Natural killer cell (primary cell): ENCODE measurements at places on chromosomes 6 and 20.

GRCh38 chr20:22815603-22816315 lies 219.4 kb upstream of the SSTR4 start:
- no peak for DNase-seq

DNA sequence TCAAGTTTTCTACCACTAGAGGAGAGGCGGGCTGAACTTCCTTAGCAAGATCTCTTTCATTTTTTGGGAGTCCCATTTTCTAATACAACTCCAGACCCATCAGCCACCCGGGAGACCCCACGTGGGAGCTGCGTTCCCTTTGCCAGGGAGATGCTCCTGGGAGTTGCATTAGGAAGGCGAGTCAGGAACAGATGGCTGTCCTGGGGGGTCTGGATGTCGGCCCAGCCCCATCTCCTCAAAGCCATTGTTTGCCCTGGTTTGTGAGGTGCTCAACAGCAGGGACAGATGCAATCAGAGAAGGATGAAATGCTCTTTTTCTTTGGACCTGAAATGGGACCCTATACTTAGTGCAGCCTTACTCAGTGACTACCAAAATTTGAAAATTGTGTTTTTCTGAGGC lies 39.4 kb downstream of the CARMIL1 start:
- no peak for DNase-seq

- no peak for DNase-seq
These were observed 252.4 kb downstream of the GMDS start for GRCh38 chr6:1993042-1993441.

- no peak for DNase-seq
These were observed 289.1 kb upstream of the MANEA start for GRCh38 chr6:95288251-95288650.

DNA sequence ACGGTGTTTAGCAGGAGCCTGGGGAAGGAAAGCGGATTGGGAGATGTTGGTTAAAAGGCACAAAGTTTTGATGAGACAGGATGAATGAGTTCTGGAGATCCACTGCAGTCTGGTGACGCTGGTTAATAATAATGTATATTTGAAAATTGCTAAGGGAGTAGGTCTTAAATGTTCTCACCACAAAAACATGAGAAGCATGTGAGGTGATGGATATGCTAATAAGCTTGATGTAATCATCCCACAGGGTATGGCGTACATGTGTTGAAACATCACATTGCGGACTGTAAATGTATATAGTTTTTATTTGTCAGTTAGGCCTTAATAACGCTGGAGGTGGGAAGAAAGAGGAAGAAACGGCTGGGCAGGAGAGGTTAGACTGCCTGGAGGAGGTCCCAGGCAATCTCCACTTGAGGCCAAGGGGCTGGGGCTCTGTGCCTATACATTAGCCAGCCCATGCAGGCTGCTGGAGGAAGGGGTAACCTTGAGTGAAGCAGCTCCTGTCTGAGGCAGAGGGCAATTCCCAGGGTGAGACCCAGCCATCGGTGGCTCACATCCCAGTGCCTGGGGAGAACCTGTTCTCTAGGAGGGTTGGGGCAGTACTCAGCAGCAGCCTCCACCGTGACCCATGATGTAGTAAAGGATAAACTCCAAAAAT lies 188.2 kb upstream of the QKI start:
- DNase-seq = no peak
